ENCODE measurements at places on chromosomes 2 and 18.
A peak's percentile ranks its signal among the peaks of the same experiment; 100 is the strongest.

DNA sequence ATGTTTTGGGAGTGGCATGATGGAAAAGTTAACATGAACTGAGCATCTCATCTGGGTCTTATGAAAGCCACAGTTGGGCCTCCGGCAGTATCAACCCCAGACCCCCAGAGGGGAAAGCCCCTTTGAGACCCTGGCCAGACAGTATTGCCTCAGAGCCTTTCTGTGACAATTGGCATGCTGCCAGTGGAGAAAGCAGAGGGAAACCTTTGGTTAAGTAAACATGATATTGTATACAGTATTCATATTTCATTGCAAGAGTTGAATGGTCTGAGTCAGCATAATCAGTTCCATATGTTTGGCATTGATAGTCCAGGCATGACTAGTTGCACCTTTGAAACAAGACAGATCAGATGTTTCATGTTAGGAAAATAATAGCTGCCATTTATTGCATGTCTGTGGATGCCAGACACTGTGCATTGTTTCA, 20.0 kb downstream of the MERTK start:
- no peak for DNase-seq

DNA sequence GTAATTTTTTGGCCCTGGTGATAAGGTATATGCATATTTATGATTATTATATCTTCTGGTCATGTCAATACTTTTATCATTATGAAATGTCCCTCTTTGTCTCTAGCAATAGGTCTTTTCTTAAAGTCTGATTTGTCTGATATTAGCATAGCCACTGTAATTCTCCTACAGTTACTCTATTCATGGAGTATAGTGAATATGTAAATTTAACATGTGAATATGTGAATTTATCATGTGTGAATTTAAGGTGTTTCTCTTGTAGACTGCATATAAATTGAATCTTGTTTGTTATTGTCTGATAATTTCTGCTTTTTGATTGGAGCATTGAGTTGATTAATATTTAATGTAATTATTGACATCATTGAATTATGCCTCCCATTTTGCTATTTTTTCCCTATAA, 259.4 kb downstream of the HRH4 start:
- no peak for DNase-seq

GRCh38 chr2:55860832-55861231, 62.8 kb downstream of the EFEMP1 start:
- no peak for DNase-seq

- no peak for DNase-seq
Measured at GRCh38 chr2:28895189-28895893, 874 bp downstream of the WDR43 start.

DNA sequence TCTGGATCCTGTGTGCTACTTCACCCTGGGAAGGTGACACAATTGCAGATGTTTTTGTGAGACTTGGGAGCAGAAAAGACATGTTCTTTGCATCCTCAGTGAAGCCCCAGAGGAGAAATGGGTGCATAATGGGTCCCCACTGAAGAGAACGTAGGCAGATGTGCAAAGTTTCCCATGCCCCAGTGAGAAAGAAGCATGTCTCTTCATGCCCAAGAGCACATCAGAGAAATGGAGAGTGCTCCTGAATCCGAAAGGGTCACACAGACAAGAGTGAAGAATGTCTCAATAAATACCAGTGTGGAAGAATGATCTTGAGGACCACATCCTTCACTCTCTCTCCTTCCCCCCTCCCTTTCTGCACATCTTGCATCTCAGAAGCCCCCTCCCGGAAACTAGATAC, 167.7 kb downstream of the TMEM247 start:
- DNase-seq = no peak

DNA sequence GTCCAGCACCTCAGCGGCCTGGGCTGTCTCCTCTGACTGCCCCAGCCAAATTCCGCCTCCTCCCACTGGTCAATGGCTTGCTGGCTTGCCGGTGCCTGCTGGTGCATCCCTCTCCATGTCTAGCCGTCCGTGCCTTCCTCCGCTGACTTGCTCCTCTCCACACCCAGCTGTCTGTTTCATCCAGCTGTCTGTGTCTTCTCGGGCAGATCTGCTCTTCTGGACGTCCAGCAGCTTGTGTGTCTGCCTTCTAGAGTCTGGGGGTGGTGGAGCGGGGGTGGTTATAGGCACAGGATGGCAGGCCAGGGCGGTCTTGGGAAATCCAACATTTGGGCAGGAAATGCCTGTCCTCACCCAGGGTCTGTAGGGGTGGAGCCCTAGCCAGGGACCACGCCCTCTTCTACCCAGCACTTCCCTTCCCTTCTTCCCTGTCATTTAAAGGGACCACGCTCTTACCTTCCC, 369.2 kb downstream of the GALNT13 start:
- no peak for DNase-seq

- DNase-seq = peak; percentile 24
Measured at GRCh38 chr2:5111581-5111980, 580.6 kb upstream of the SOX11 start.

GRCh38 chr18:6542296-6542695, 127.6 kb upstream of the L3MBTL4 start:
- no peak for DNase-seq

Data from retina (tissue), 1 donor.